Spleen (tissue), 13 donors: ENCODE measurements at places on chromosomes 5 and 9.
A peak's percentile ranks its signal among the peaks of the same experiment; 100 is the strongest.

DNA sequence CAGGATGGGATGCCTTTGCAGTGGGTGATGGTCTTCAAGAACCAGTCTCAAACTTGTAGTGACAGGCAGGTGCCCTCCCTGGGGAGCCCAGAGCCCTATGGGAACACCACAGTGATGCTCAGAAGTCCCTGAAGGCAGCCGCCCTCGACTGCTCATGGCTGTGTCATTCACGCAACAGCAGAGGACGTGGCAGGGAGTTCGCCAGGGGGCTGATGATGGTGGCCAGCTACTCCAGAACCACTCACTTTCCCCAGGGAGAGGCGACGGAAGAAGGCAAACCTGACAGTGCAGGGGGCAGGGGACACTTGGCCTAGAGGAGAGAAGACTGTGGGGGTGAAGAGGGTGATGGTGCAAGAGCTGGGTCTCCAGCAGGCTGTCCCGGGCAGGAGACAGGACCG lies 4.0 kb downstream of the IL13 start:
- no peak overlapping the region for H3K4me3 ChIP-seq
- no peak overlapping the region for H3K27ac ChIP-seq
- DNase-seq, result no peak
- H3K36me3 ChIP-seq, result no peaks in the 10 kb centered on the region
- H3K27me3 ChIP-seq, result peaks cover 5% of the 10 kb centered on the region

GRCh38 chr9:93189369-93190132 lies 5.6 kb downstream of the WNK2 start:
- peaks cover 8% of the 10 kb centered on the region for H3K27me3 ChIP-seq
- no peaks in the 10 kb centered on the region for H3K36me3 ChIP-seq
- no peak overlapping the region for H3K27ac ChIP-seq
- no peak overlapping the region for H3K4me3 ChIP-seq
- H3K4me1 ChIP-seq, result peaks cover 12% of the 10 kb centered on the region

DNA sequence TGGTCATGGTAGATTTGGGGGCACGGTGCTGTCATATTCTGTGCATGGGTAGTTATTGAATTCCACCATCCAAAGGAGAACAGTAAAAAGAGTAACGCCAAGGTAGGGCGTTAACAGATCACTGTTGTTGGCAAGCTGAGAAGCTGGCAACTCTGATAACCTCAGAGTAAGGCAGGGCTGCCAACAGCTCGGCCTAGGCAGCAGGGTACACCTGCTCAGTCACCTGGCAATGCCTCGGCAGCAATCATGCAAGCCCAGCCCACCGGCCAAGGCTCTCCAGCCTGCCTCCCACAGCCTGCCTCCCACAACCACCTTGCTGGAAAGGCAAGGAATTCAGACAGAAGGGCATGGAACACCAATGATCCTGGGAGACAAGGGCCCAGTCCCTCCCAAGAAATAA lies 63.9 kb downstream of the KLHL3 start:
- no peak overlapping the region for H3K4me3 ChIP-seq
- no peaks in the 10 kb centered on the region for H3K36me3 ChIP-seq
- no peak for DNase-seq
- no peak overlapping the region for H3K27ac ChIP-seq
- H3K27me3 ChIP-seq, result no peaks in the 10 kb centered on the region

DNA sequence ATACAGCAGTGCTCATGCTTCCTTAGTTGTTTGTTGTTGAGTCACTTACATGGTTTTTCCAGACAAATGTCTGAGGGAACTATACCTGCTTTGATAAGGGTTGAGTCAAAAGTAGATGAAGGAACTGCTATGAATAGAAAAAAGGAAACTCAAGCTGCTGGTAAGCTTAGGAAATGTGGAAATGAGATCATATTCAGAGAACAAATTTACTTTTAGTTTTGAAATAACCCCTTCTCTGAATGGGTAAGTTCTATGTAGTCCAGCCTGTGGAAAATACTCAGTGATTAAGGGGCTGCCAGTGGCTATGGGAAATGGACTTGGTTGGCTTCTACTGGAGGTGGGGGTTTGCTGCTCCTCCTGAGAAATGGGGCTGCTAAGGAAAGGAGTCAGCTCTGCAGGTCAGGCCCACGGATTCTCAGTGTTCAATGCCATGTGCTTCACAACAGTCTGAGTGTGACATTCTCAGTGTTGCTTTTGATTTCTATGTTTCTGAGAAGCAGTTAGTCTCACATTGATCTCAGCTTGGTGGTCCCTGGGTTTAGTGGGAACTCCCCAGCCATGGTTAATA lies 47.7 kb upstream of the GLRX start:
- H3K4me1 ChIP-seq, result peaks cover 25% of the 10 kb centered on the region
- H3K27me3 ChIP-seq, result no peaks in the 10 kb centered on the region
- DNase-seq, result no peak
- peak overlapping the region; percentile 0 for H3K4me3 ChIP-seq
- peak overlapping the region; percentile 14 for H3K27ac ChIP-seq
- H3K36me3 ChIP-seq, result no peaks in the 10 kb centered on the region
